ENCODE measurements at places on chromosomes 16 and 17. TPM values are rescaled to one million over a fixed set of nuclear protein-coding genes. Genes with fewer than 3 reads are reported as not detected.

GRCh38 chr16:11670171-11671131 is 2.2 kb downstream of the SNN start:
- peak overlapping the region; percentile 84 for H3K4me3 ChIP-seq
- H3K4me1 ChIP-seq: peaks cover 71% of the 10 kb centered on the region
- H3K27ac ChIP-seq: peak overlapping the region; percentile 97
- no peaks in the 10 kb centered on the region for H3K27me3 ChIP-seq
- peak; percentile 73 for DNase-seq
- H3K36me3 ChIP-seq: peaks cover 5% of the 10 kb centered on the region

GRCh38 chr17:30315106-30315505 is 18.8 kb downstream of the TMIGD1 start:
- H3K27ac ChIP-seq: no peak overlapping the region
- peaks cover 17% of the 10 kb centered on the region for H3K27me3 ChIP-seq
- H3K36me3 ChIP-seq: no peaks in the 10 kb centered on the region
- no peak for DNase-seq

GRCh38 chr17:80890921-80891396 is 100.7 kb upstream of the CHMP6 start:
- H3K27ac ChIP-seq: peak overlapping the region; percentile 93
- H3K4me1 ChIP-seq: peaks cover 78% of the 10 kb centered on the region

GRCh38 chr16:72811188-72811720 is 236.7 kb downstream of the ZFHX3 start:
- H3K36me3 ChIP-seq: no peaks in the 10 kb centered on the region
- no peak overlapping the region for H3K27ac ChIP-seq
- H3K27me3 ChIP-seq: peaks cover 7% of the 10 kb centered on the region
- no peak for DNase-seq

DNA sequence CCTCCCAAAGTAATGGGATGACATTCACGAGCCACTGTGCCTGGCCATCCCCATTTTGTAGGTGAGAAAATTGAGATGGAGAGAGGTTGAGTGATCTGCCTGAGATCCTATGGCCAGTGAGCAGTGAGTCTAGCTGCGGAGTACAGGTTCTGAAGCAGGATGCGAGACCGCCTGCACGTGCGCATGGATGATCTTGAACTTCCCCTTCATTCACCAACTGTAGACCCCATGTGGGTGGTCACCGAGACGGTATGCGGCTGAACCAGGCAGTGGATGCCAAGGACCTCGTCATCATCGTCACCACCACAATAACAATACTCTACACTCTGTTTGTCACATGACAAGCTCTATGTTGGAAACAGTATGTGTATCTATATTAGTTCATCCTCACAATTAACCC is 6.2 kb upstream of the SPNS3 start:
- H3K36me3 ChIP-seq: no peaks in the 10 kb centered on the region
- peaks cover 5% of the 10 kb centered on the region for H3K4me1 ChIP-seq
- DNase-seq: no peak
- H3K27me3 ChIP-seq: peaks cover 5% of the 10 kb centered on the region

DNA sequence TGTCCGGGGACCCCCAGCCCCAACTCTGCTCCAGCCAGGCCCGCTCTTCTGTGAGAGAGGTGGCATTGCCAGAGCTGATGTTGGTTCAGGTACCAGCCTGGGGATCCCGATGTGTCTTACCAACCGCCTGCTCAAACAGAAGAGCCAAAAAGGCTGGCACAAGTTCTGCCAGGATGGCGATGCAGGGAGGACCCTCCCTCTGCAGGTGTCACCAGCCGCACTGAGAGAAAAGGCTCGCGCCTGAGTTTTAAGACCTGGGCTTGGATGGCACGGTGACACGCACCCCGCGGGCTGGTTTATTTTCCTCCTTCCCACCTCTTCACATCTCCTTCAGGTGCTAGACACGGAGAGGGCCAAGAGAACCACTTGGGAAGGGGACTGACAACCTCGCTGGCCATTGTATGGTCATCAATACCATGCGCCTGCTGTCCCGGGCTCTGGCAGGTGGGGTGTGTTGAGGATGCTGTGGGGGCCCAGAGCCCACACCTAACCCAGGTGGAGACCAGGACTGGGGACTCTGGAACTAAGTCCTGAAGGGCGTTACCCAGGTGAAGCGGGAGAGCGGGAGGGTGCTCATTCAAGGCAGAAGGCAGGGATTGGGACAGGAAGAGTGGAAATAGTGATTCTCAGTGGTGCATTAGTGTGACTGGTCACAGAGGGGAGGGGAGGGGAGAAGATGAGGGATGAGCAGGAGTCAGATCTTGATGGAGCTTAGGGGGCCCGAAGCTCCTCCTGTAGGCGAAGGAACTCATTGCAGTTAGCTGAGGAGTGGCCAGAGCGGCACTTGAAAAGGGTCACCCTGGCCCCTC is 16.3 kb downstream of the FOXJ1 start:
- H3K36me3 ChIP-seq: no peaks in the 10 kb centered on the region
- H3K4me3 ChIP-seq: no peak overlapping the region
- no peaks in the 10 kb centered on the region for H3K27me3 ChIP-seq
- DNase-seq: no peak

DNA sequence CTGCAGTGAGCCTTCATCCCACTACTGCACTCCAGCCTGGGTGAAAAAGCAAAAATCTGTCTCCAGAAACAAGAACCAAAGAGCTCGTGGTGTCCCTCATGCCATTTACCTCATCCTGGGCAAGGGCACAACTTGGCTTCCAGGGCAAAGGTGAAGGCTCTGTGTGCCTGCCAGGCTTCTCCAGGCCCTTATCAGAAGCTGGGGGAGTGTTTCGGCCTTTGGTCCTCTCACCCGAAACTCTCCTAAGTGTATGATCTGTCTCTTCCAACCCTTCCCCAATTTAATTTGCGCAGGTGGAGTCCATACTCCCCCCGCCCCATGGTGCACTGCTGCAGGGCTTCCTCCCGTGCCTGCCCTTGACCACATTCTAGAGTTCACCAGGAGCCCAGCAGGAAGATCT is 1.1 kb downstream of the CES2 start:
- H3K27me3 ChIP-seq: no peaks in the 10 kb centered on the region
- H3K36me3 ChIP-seq: peaks cover 40% of the 10 kb centered on the region
- peaks cover 49% of the 10 kb centered on the region for H3K4me1 ChIP-seq
- H3K27ac ChIP-seq: peak overlapping the region; percentile 53
- DNase-seq: no peak
- peak overlapping the region; percentile 99 for H3K4me3 ChIP-seq

The DNAJA2 gene
- total RNA-seq: 54.1 TPM

- no peak overlapping the region for H3K4me3 ChIP-seq
- H3K27me3 ChIP-seq: no peaks in the 10 kb centered on the region
- no peaks in the 10 kb centered on the region for H3K4me1 ChIP-seq
- DNase-seq: no peak
These were observed 494.1 kb downstream of the TOX3 start for GRCh38 chr16:52052818-52053217.

GRCh38 chr16:86452451-86452850 is 57.9 kb upstream of the FOXF1 start:
- no peak overlapping the region for H3K27ac ChIP-seq
- H3K4me1 ChIP-seq: no peaks in the 10 kb centered on the region
- H3K27me3 ChIP-seq: no peaks in the 10 kb centered on the region
- no peak overlapping the region for H3K4me3 ChIP-seq

DNA sequence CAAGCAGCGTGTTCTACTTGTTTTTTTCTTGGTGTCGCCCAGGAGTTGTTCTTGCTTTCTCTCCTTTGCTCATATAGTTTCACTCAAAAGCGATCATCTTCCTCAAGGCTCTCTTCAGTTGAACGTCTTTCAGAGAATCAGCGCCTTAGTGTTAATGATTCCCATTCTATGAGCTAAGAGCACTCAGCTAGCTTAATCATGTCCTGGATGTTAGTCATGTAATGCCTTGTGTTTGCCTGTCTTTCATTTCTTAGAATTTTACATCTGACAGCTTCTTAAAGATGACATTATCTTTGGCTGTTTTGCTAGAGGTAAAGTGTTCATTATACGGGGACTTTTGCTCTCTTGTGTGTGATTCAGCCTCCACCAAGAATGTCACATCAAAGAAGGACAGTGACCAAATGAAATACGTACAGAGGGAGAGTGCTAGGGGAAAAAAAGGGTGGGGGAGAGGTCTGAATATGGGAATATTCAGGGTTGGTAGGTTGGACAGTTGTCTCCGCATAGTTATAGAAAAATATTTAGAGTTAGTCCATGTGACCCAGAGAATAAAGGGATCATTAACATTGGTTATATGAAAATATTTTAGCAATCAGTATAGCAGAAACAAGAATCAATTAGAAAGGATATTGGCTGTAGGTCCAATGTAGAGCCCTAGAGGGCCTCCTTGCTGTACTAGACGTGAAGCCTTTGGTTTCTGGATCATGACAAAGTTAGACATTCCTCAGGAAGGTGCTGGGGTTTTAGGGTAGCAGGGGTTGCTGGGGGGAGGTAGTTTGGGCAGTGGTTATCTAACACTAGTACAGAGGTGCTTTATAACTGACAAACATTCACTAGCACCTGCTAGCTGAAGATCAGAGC is 31.9 kb upstream of the ANKFN1 start:
- H3K4me3 ChIP-seq: no peak overlapping the region
- no peaks in the 10 kb centered on the region for H3K4me1 ChIP-seq
- H3K27ac ChIP-seq: no peak overlapping the region
- H3K36me3 ChIP-seq: no peaks in the 10 kb centered on the region
- peaks cover 2% of the 10 kb centered on the region for H3K27me3 ChIP-seq
- DNase-seq: no peak

The SLC38A8 gene
- total RNA-seq: not detected

The CCDC200 gene
- total RNA-seq: not detected

DNA sequence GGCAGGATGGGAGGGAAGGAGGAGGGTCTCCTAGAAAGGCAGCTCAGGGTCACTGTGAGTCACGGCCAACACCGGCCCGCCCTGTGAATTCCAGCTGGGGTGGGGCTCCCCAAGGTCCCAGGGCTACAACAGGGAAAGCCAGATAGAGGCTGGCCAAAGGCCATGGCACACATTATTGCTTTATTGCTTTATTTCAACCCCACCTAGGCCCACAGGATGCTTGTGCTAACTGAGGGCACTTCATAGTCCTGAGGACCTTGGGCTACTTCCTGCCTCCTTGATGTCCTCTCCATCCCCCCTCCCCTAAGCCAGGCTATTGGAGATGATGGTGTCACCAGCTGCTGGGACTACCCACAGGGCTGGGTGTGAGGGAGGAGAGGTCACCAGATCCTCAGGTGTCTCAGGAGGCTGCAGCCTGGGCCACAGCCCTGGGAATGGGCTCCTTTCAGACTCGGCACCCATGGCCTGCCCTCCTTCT is 26.1 kb downstream of the LRRC75A start:
- H3K36me3 ChIP-seq: no peaks in the 10 kb centered on the region
- no peaks in the 10 kb centered on the region for H3K27me3 ChIP-seq
- no peak overlapping the region for H3K27ac ChIP-seq
- no peak for DNase-seq
- no peak overlapping the region for H3K4me3 ChIP-seq

The SLC47A2 gene
- total RNA-seq: not detected

DNA sequence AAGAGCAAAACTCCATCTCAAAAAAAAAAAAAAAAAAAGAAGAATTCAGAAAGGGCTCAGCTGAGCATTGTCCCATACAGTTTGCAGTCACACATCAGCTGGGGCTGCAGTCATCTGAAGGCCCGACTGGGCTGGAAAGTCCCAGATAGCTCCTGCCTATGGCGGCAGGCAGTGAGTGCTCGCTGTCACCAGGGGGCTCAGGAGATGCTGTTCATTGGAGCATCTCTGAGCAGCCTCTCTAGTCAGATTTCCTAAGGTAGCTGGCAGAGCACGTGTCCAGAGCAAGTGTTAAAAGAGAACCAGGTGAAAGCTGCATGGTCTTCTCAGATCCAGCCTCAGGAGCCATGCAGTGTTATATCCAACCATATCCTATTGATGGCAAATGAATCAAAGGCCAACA is 75.8 kb downstream of the WSCD1 start:
- H3K4me1 ChIP-seq: no peaks in the 10 kb centered on the region
- no peak for DNase-seq
- H3K36me3 ChIP-seq: no peaks in the 10 kb centered on the region
- H3K27ac ChIP-seq: no peak overlapping the region

DNA sequence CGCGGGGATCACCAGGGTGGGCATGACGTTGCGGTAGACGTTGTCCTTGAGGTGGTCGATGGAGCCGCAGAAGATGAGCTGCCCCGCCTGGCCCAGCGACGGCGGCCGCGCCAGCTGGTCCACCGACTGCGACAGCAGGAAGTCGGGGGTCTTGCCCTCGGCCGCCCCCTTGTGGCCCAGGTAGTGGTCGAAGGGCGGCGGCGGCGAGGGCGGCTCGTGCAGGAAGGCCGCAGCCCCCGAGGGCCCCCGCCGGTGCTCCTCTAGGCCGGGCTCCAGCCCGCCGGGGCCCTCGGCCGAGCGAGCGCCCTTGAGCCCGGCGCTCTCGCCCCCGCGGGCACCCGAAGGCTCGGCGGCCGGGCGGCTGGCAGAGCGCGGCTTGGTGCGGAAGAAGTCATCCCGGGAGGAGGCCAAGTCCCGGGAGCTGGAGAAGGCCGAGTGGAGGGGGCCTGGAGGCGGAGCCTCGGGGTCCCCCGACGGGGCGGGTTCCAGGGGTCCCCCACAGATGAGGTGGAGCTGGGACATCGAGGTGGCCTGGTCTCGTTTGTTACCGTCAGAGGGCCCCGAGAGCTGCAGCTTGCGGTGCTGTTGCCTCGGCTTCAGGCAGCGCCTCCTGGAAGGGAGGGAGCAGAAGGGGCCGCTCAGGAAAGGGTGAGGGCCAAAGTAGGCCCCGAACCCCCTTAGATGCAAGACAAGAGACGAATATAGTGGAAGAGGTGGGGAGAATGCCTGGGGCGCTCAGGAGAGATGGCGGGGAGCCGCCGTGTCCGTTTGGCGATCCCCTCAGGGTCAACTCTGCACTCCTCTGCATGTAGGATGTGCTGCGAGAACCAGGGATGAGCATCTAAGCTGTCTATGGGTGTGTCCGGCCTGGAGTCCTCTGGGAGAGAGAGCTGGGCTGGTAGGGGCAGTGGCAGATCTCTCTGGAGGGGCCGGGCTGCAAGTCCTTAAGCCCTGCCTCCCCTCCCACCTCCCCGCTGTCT is 8.8 kb downstream of the FAM171A2 start:
- peaks cover 1% of the 10 kb centered on the region for H3K4me1 ChIP-seq
- H3K27me3 ChIP-seq: peaks cover 6% of the 10 kb centered on the region
- H3K4me3 ChIP-seq: peak overlapping the region; percentile 55
- H3K27ac ChIP-seq: no peak overlapping the region

All from activated CD8-positive, alpha-beta T cell treated with anti-CD3 and anti-CD28 coated beads, Interleukin-2, amount 10 ng/mL, durations not matched to agents 7 days and 5 days (primary cell).